ENCODE measurements at places on chromosomes 1 and 21.

GRCh38 chr1:6148497-6149241 lies 31.5 kb downstream of the CHD5 start:
- no peak for DNase-seq

DNA sequence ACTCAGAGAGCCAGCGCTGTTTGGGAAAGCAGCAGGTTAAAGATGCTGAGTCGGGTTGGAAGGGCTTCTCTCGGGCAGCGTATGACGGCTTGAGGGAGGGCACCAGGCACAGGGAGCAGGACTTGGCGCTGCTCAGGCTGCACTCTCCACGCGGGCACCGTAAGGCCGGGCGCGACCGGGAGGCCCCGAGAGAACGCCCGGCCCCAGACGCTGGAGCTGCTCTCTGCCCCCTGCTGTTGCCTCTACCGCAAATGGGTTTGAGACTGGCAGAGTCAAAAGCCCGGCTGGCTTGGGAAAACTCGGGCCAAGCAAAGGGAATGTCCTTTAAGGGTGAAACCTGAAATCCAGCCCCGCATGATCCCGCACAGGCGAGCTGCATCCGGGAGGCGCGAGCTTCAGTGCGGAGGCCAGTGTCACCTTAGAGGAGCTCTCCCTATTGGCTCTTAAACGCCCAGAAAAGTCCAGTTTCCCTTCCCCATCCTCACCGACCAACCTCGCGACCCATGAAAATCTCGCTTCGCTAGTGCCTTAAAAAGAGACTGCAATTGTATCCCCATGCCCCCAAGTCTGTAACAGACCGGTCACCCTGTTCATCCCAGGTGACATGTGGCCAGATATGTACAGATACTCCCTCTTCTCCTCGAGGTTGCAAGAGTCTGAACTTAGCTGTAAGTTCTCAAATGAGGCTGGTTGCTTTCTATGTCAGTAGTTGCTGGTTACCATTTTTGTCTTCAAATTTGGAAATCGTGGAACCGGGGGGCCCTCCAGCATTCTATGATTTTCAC lies 1.1 kb downstream of the PRRX1 start:
- no peak for DNase-seq

GRCh38 chr1:75079538-75080290 lies 54.5 kb upstream of the LHX8 start:
- no peak for DNase-seq

- no peak for DNase-seq
Measured at GRCh38 chr1:67969446-67969845, 81.0 kb downstream of the DIRAS3 start.

DNA sequence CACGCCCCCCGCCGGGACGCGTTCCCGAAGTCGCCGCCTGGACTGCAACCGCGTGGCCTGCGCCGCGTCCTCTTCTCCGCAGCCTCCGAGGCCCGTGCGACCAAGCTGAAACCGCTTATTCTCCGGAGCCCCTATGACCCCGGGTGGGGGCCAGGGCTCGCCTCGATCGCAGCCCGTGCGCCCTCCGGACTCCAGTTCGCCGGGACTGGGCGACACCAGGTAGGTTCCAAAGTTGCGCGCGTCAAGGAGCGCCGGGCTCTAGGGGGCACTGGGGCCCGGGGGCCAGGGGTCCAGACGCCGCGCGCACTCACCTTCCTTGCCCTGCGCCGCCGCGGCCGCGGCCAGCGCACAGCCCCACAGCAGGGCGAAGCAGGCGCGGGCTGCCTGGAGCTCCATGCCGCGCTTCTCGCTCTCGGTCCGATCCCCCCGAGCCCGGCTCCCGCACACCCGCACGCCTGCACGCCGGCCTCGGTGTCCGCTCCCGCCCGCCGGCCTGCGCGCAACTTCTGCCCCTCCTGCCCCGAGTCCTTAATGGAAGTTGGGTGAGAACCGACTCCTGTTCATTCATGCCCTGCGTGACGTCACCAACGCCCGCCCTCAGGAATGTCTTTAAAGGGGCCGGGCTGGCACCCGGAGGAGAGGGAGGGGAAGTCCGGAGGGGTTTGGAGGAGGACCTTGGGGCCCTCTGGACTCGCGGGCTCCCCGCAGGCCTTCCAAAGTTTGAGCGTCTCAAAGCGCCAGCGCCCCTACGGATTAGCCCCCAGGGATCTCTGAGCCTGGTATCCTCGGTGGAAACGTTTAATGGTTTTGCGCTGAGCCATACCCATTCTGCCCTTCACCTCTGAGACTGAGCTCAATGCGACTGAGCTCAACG lies at the start of gene EPHA2:
EPHA2 (minus strand) TSS at position 533 of the 874 bp plus-strand sequence; CDS start at position 396, 137 bp downstream.
- DNase-seq, result peak; percentile 90

GRCh38 chr1:6832531-6833188 lies 47.4 kb downstream of the CAMTA1 start:
- no peak for DNase-seq

GRCh38 chr1:52423771-52424170 lies 19.4 kb downstream of the PRPF38A start:
- DNase-seq, result no peak

- DNase-seq, result no peak
Measured at GRCh38 chr1:15089258-15089992, 64.1 kb upstream of the TMEM51 start.

GRCh38 chr21:26405735-26406361 lies 167.2 kb downstream of the CYYR1 start:
- no peak for DNase-seq

- DNase-seq, result peak; percentile 28
Measured at GRCh38 chr1:220151454-220151853, 57.5 kb downstream of the IARS2 start.

- no peak for DNase-seq
Measured at GRCh38 chr21:43654806-43655489, 4.3 kb downstream of the HSF2BP start.

DNA sequence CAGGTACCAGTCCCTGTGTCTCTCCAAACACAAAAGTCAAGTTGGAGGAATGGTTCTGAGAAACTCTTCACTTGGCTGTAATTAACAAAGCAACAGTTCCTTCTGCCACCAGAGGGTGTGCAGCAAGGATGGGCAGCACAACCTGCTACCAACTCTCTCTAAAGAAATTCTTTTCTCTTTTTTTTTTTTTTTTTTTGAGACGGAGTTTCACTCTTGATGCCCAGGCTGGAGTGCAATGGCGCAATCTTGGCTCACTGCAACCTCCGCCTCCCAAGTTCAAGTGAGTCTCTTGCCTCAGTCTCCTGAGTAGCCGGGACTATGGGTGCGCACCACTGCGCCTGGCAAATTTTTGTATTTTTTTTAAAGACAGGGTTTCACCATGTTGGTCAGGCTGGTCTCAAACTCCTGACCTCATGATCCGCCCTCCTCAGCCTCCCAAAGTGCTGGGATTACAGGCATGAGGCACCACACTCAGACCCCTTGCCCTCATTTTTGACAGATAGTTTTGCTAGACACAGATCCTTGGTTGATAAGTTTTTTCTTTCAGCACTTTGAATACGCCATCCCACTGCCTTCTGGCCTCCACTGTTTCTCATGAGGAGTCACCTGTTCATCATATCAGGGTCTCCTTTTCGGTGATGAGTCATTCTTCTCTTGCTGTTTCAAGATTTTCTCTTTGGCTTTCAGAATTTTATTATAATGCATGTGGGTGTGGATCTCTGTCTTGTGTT lies 12.1 kb upstream of the DEGS1 start:
- no peak for DNase-seq

GRCh38 chr1:162028726-162029125 lies 5.1 kb upstream of the OLFML2B start:
- no peak for DNase-seq

- DNase-seq, result no peak
Measured at GRCh38 chr1:218692808-218693207, 347.7 kb downstream of the TGFB2 start.

DNA sequence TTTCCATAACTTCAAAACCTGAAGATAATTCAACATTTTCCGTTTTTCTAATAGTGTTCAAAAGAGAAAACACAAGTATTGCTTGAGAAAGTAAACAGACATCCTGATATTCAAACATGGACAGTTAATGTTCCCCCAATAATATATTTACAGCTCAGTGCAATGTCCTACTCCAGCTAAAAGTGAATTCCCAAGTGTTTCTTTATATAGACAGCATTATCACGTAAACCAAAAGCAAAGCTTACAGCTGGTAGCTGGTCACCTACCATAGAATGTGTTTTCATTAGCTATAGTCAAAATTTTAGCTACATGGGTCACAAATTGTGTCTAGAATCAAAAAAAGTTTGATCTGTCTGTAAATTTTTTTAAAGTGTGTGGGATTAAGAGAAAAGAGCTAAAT lies 34.9 kb downstream of the WLS start:
- DNase-seq, result no peak

DNA sequence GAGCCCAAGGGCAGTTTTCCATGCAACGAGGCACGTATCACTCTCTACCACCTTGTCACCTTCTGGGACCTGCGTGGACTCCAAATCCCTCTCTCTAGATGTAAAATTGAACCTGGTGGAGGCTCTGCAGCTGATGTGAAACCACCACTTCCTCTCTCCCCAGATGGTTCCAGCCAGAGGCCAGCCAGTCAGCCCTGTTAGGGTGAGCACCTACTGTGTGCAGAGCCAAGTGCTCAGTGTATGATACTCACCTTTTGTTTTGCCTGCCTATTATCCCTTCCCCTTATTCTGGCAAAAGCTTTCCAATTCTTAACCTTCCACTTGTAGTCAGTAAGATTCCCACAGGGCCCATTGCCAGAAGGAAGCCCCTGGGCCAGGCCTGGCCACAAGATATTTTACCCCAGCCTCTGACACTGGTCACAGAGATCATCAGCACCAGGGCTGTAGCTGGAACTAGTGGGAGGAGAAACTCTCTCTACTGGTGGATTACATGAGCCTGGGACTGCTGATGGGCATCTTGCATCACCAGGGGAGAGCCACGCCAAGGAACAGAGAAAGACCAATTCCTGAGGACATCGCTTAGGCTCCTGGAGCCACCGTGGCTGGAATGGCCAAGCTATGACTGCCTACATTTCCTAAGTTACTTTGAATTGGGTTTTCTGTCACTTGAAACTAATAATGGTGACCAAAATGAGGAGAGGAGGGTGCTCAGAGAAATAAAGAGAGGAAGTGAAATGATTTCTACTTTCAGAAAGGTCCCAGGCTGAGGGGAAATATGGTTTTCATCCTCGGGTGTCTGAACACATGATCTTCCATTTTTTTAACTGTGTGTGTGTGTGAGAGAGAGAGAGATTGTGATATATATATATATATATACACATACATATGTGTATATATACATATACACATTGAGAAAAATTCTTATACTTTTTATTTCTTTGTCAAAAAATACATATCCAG lies 26.6 kb upstream of the RD3 start:
- DNase-seq, result no peak

GRCh38 chr1:111576547-111576946 lies 43.0 kb upstream of the RAP1A start:
- DNase-seq, result no peak

GRCh38 chr1:39410915-39411436 lies 80.5 kb upstream of the BMP8A start:
- peak; percentile 57 for DNase-seq

- DNase-seq, result no peak
Measured at GRCh38 chr1:229102741-229103391, 168.0 kb upstream of the RAB4A start.

- DNase-seq, result no peak
Measured at GRCh38 chr1:37746806-37747205, 18.1 kb downstream of the EPHA10 start.

DNA sequence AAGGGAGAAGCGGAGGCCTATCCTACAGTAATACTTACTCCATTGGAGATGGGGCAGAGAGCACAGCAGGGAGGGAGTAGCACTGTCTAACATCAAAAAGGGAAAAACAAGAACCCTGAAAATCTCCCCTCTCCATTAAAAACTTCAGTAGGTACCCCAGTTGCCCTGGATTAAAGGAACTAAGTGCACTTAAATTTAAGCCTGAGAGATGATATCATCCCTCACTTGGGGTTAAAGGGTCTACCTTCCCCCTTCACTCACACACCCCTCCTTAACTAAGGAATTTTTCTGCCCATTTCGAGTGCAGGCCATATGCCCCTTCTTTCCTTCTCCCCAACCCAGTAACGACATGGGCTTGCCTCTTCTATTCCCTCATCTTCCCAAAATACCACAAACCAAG lies 3.7 kb upstream of the MTMR11 start:
- no peak for DNase-seq

DNA sequence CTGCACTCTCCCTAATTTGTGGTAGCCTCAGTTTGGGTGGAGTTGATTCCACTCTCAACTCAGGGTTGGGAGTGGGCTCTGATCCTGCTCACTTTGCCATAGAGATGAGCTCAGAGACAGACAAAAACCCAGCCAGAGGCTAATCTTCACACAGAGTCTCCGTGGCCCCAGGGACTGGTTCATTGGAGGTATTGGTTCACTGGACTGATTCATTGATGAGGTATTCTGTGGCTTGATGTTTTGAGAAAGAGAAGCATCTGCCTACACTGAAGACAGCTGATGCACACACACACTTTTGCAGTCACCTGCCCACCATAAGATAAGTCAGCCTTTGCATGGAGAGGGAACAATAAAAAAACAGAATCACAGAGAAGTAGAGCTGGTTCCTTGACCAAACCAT lies 183.8 kb downstream of the AJAP1 start:
- no peak for DNase-seq

DNA sequence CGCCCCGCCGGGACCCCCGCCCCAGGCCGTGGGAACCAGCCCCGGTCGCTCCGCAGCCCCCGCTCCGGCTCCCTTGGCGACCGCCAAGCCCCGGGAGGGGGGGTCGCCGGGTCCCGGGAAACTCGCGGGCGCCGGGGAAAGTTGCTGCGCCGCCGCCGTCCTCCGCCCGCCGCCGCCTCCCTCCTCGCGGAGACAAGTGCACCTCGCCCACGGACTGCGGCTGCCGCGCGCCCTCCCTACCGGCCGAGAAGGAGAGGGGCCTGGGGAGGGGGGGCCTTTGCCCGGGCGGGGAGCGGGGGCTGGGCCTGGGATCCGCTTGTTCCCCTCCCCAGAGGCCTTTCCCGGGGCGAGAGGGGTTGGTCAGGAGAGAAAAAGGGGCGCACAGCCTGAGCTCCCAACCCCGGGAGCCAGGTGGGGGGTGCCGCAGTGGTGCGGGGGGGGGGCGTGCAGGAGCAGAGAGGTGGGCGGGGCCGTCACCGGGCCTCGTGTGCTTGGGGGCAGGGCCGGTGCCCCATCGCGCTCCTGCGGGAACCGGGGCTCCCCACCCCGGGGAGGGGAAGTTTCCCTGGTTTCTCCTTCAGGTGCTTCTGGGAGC lies 592 bp downstream of the AGRN start:
- no peak for DNase-seq

- no peak for DNase-seq
Measured at GRCh38 chr1:23854568-23854967, 13.5 kb downstream of the FUCA1 start.

GRCh38 chr21:45262616-45263015 lies 25.1 kb downstream of the POFUT2 start:
- no peak for DNase-seq

DNA sequence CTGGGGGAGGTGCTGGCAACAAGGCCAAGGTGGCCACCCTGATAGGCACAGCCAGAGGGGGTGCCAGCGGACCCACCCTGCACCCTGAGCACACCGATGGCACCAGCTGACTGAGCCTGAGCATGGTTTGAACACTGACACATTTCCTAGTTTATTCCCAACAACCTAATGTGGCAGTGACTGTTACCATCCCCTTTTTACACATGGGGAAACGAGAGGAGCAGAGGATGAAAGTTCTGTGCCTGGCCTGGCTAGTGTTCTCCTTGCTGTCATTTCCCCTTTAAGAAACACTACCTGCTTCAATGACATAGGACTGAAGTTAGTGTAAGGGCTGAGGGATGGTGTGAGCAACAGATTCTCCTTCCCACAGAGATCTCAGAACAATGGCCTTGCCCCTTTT lies 15.3 kb downstream of the CLDN14 start:
- no peak for DNase-seq

GRCh38 chr21:44295163-44295573 lies 4.7 kb upstream of the PFKL start:
- DNase-seq, result no peak

GRCh38 chr1:71785450-71785849 lies 496.9 kb downstream of the NEGR1 start:
- no peak for DNase-seq

Data from tibial nerve (tissue), 4 donors.